ENCODE measurements at places on chromosomes 5 and 9. TPM values are rescaled to one million over a fixed set of nuclear protein-coding genes. Genes with fewer than 3 reads are reported as not detected.

The DBH gene
- total RNA-seq, result not detected

The CDX1 gene
- total RNA-seq, result not detected

The GABRA1 gene
- total RNA-seq, result not detected

The DHX29 gene
- 35.6 TPM for total RNA-seq

DNA sequence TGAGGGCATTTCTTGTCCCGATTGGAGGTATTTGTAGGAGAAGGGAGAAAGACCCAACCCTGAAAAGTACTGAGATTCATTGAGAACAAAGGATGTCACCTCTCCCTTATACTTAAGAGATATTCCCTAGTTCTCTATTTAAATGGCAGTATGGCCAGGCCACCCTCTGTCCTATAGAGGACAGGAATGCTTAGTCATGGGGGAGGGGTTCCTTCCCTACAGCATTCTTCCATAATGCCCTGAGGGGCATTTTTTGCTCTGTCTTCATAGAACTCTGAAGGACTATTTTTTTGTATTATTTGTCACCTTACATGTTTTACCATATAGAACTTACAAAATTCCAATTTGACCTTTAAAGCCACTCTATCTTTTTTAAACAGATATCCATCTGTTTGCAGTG lies 176.3 kb downstream of the TMEM161B start:
- H3K27me3 ChIP-seq, result no peaks in the 10 kb centered on the region
- H3K4me1 ChIP-seq, result no peaks in the 10 kb centered on the region
- no peak for DNase-seq
- H3K36me3 ChIP-seq, result no peaks in the 10 kb centered on the region
- no peak overlapping the region for H3K4me3 ChIP-seq
- no peak overlapping the region for H3K27ac ChIP-seq

DNA sequence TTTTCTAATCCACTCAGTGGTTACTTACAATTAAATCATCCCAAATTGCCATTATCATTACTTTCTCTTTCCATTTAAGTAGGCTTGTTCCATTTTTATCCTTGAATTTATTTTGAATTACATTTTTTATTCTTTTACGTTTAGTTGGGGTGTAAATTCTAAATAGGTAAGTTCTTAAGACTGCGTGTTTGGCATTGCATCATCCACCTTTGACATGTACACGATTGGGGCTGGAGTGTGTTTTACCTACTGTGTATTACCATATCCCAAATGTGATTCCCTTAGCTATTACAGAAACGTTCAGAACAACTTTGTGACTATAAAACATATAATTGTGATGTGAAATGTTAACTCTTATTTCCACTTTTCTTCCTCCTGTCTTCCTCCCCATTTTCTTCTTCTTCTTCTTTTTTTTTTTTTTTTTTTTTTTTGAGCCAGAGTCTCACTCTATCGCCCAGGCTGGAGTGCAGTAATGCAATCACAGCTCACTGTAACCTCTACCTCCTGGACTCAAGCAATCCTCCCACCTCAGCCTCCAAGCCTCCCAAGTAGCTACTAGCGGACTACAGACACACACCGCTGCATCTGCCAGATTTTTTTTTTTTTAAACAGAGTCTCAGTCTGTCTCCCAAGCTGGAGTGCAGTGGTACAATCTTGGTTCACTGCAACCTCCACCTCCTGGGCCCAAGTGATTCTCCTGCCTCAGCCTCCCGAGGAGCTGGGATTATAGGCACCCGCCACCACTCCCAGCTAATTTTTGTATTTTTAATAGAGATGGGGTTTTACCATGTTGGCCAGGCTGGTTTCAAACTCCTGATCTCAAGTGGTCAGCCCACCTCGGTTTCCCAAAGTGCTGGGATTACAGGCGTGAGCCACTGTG lies 16.7 kb downstream of the MARVELD2 start:
- H3K27me3 ChIP-seq, result no peaks in the 10 kb centered on the region
- no peak for DNase-seq
- H3K4me1 ChIP-seq, result no peaks in the 10 kb centered on the region
- H3K4me3 ChIP-seq, result no peak overlapping the region

DNA sequence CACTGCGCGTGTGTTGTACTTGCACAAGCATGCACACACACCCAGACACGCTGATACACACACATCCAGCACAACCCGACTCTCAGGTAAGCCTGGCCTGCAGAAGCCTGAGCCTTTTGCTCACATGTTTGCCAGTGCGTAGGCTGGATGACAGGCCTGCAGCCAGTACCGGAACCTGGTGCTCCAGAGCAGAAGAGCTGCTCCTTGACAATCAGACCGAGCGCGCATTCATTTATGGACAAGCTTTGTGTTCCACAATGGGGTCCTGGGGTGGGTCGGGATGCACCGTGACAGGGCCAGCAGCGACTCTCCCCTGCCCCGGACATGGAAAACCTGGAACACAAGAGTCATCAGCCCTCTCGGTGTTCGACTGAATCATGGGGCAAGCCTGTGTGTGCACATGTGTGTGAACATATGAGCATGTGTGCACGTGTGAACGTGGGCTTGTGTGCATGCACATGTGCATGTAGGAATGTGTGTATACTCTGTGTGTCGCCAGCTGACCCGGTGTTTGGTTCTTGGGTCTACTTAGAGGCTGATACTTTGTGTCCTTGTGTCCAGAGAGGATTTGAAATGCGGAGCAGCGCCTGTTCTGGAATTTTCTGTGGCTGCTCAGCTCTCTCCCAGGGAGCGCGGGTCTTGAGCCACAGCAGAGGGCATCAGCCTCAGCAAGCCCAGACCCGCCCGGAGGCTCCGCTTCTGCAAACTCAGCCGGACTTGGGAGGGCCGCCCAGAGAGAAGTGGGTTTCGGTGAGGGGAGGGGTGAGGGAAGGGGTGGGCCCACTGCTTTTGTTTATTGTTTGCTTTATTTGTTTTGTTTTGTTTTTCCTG lies 32.2 kb downstream of the IRX4 start:
- no peak overlapping the region for H3K4me3 ChIP-seq
- no peak overlapping the region for H3K27ac ChIP-seq
- no peak for DNase-seq
- no peaks in the 10 kb centered on the region for H3K4me1 ChIP-seq

DNA sequence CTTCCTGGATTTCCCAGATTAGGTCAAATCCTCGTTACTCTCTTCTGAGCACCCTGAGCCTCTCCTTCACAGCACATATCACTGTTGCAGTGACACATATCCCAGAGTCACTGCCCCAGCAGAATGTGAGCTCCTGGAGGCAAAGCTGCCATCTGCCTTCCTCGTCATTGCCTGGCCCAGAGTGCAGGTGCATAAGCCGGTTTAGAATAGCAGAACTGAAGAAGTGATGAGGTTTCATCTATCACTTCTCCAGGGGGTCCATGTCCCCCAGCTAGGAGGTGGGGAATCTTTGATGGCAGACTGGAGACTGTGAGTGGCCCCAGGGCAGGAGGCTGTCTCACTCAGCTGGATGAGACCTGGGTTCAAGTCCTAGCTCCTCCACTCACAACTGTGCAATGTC lies 25.8 kb downstream of the NIPAL4 start:
- H3K36me3 ChIP-seq, result peaks cover 38% of the 10 kb centered on the region
- H3K4me1 ChIP-seq, result no peaks in the 10 kb centered on the region
- H3K27me3 ChIP-seq, result no peaks in the 10 kb centered on the region
- H3K27ac ChIP-seq, result no peak overlapping the region
- DNase-seq, result no peak
